CD4-positive, alpha-beta T cell treated with Interleukin-4 for 4 hours (primary cell): ENCODE measurements at places on chromosomes 4 and X.

GRCh38 chr4:185886832-185887524 is 75.0 kb upstream of the SORBS2 start:
- no peak for DNase-seq

- no peak for DNase-seq
These were observed 96.0 kb downstream of the PAPSS1 start for GRCh38 chr4:107624024-107624423.

- DNase-seq, result no peak
These were observed 50.8 kb upstream of the NUDT10 start for GRCh38 chrX:51281758-51282318.

- no peak for DNase-seq
These were observed 829.3 kb upstream of the LCORL start for GRCh38 chr4:18850867-18851266.

- no peak for DNase-seq
These were observed 76.0 kb downstream of the TMEM131L start for GRCh38 chr4:153542131-153542530.

GRCh38 chr4:48832571-48832970 is 1.7 kb downstream of the OCIAD1 start:
- no peak for DNase-seq

DNA sequence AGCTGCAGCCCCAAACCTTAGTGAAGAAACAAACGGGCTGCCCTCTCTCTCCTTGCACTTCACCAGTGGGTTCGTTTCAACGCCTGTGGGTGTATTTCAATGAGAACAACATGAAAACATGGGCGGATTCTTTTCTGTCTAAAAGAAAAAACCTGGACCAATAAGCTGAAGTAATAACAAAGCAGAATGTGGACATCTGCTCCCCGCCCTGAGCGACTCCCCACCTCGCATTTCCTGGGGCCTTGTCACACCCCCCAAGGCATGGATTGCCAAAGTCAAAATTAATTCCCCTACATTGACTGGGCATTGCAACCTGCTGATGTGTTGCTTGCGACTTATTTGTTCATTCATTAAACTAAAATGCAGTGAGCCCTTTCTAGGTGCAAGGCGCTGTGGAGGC is 142.9 kb downstream of the BCOR start:
- DNase-seq, result no peak

DNA sequence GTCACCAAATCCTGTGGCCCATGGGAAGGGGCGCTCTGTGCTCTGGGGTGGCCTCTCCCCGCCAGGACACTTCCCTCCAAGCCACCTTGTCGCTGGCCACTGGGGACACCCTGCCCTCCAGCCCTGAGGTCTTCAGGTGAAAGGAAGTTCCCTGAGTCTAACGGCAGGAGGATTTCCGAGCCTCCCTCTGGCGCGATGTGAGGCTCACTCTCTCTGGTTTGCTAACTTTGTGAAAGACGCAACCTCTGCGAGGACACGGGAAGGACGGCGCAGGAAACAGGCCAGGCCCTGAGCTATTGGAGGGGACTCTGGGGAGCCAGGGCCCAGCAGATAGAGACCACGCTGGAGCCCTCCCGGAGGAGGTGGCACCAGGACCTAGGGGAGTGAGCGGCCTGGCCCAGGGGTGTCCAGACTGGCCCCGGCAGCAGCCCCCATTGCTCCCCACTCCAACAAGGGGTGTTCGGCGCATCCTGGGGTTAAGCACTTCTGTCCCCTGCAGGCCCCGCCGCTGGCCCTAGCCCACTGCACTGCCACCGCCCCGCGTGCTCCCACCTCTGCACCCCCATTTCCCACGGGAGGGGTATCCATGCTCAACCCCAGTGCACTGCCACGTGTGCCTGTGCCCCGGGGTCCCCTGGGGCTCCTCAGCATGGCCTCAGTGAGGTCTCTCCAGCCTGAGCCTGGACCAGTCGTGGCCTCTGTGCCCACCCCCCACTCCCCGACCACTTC is 72.2 kb upstream of the MXD4 start:
- DNase-seq, result no peak

GRCh38 chrX:31376408-31377022 is 304.7 kb upstream of the FTHL17 start:
- DNase-seq, result no peak

DNA sequence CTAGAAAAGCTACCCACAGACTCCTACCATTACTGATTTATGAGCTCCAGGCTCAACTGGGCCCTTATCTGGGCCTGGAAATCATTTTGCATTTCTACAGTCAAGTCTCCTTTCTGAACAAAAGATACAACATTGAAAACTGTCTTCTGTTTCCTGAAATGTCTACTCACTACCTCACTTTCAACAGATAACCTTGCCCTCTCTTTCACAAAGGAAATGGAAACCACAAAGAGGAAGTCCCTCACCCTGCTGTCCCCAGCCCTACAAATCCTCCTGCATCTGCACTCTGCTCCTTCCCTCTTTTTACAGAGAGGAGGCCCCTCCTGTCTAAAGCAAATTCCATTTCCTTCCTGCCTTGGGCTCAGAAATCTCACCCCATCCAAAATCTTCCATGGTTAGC is 24.8 kb upstream of the CYBB start:
- DNase-seq, result peak; percentile 40

DNA sequence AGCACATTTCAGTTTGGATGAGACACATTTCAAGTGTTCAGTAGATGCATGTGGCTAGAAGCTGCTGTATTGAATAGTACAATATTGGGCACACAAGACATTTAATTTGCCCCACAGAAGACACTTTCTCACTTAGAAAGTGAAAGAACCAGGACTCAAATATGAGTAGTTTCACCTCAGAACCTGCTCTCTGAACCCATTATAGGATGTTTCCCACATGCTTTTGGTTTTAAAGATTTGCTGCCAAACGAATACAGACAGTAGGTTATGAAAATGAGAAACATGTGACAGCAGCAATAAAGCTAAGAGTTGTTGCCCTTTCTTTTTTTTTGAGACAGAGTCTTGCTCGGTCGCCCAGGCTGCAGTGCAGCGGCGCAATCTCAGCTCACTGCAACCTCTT is 32.3 kb downstream of the C4orf54 start:
- DNase-seq, result no peak

GRCh38 chr4:153485359-153485758 is 19.2 kb downstream of the TMEM131L start:
- no peak for DNase-seq

GRCh38 chr4:119841361-119841760 is 212.8 kb upstream of the PDE5A start:
- DNase-seq, result no peak

DNA sequence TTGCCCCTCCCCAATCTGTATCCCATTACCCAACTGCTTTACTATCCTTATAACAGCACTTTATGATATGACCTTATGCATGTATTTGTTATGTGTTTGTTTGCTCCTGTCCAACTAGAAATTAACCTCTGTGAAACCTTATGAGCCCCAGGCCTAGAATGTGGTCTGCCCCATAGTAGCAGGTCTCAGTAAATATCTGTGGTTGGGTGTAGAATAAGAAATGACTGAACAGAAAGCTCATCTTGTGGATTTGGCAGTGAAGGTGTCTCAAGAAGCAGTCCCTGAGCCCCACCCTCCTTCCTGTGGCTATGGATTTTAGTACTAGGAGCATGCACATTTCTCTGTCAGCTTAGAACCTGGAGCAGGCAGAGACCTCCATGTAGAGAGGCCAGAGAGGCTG is 229.0 kb upstream of the LCORL start:
- DNase-seq, result no peak

DNA sequence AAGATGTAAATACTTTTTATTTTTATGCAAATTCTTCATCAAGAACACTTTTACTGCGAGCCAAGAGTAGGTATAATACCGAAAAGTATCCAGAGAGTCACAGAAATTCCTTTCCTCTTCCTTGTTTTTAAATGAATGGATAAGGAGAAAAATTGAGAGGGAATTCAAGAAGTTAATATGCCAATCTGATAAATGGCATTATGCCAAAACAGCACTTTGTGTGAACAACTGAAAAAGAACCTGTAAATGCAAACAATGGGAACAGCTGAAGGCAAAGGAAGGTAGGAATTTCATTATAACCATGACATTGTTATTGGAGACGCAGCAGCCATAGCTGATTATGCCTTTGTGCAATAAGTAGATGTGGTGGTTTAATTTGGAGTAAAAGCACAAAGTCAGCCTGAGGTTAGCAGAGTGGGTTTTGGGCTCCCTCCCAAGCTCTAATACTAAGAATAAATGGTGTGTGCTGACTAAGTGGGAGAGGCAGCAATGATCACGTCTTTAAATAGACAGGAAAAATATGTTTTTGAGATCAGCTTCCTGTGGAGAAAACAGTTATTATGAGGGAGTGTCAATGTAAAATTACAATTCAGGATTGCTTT is 209.8 kb upstream of the NDST4 start:
- DNase-seq, result no peak

DNA sequence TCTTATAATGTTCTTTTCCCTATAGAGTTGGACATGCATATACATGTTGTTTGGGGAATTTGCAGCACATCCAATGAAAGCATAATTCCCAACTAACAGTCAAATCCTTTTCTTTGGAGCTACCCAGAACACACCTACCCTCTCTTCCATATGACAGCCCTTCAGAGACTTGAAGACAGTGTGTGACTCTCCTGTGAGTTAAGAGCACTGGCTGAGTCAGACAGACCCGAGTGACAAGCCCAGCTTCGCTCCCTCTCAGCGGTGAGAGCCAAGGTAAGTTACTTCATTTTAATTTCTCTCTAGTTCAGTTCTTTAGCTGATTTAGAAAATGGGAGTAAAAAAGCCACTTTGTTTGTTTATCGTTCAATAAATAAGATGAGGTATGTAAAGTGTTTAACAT is 86.3 kb downstream of the RTL9 start:
- DNase-seq, result no peak

GRCh38 chrX:39047174-39047573 is 245.9 kb downstream of the MID1IP1 start:
- DNase-seq, result no peak

DNA sequence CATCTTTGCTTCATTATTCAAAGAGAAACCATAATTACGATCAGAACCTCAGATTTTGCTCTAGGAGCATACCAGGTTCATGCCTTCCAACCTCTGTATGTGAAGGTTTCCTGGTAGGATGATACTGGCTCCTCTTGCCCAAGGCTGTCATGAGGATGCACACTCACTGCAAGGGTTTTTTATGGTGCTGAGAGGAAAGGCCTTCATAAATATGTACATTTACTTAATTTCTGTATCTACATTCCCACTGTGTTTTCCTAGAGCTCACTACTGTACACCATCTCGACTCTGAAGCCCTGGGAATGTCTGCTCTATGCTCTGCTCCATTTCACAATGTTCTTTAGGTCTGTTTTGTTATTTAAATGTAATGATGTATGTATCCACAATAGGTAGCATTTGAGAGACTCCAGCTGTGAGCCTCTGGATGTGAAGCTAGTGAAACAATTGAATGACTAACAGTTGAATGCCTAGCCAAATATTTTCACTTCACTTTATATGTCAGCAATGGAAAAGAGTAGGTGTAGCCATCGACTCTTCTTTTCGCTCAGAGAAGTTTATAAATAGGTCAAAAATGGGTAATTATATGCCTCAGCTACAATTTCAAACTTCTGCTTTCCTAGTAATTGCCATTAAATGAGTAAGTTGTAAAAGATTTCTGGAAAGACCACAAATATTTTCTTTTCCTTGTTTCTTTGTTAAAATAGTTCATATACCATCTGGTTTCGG is 228.0 kb downstream of the PALLD start:
- no peak for DNase-seq

DNA sequence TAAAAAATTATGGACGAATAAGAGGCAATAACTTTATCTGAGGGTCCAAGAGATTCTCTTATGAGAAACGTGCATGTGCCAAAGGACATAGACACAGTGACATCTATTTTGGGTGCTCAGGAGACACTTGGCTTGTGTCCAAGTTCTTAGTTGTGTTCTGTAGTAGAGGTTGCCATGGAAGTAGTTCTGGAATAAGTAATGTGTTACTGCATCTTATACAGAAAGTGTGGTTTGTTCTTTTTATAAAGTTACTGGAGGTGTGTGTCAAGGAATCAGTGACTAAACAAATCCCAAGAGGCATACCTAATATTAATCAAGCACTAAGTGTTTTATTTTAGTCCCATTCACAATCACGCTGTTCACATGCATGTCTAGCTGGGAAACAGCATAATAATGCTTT is 305.7 kb downstream of the ARHGAP24 start:
- DNase-seq, result no peak

DNA sequence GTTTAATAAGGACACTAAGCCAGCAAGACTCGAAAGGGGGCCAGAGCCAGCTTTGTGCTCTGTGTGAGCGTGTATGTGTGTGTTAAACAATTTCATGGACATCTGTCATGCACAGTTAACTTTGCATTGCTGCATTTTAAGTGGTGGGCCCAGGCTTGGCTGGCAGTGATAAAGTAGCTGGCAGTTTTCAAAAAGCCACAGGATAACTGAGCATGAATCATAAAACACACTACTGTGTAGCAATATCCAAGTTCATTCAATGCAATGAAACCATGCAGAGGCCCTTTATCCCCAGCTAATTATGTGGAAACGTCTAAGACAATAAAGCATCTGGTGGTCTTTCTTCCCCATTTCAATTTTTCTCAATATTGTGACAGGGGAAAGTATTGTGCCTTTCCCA is 132.9 kb downstream of the NKX6-1 start:
- no peak for DNase-seq

DNA sequence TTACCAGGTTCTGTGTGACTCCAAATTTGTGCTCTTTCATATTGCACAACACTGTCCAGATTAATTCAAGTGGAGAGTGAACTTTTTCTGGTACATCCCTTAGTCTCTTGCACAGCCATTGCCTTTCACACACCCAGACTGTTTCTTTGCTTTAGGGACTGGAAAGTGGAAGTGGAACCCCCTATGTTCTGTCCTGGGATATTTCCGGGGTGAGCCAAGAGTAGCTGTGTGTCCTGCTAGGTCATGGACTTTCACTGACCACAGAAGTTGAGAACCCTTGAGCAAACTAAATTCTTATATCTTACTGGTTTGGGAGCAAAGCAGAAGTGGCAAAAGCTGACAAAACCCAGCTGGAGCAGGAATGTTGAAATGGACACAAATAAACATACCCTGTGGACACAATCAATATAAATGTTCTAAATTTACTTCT is 10.3 kb upstream of the VSIG4 start:
- no peak for DNase-seq

GRCh38 chr4:124459196-124459940 is 253.2 kb downstream of the ANKRD50 start:
- no peak for DNase-seq

DNA sequence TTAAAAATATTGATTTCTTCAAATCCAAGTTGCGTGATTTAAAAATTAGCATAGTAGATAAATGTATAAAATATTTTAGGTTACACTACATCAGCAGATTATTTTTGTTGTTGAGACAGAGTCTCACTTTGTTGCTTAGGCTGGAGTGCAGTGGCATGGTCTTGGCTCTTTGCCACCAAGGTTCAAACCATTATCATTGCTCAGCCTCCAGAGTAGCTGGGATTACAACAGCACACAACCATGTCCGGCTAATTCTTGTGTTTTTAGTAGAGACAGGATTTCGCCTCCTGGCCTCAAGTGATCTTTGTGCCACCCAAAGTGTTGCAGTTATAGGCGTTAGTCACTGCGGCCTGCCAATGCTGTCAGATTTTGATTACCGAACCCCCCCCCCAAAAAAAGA is 1390.5 kb upstream of the TENM3 start:
- DNase-seq, result no peak

- no peak for DNase-seq
These were observed 38.9 kb downstream of the TRIML1 start for GRCh38 chr4:188177997-188178675.

- DNase-seq, result no peak
These were observed 43.0 kb upstream of the TEX13D start for GRCh38 chrX:124289443-124289842.

- DNase-seq, result no peak
These were observed 139.2 kb downstream of the ASMT start for GRCh38 chrX:1754077-1754476.

GRCh38 chrX:97616883-97617530 is 733.3 kb downstream of the RPA4 start:
- no peak for DNase-seq
